ENCODE measurements at places on chromosomes 13 and 19. TPM values are rescaled to one million over a fixed set of nuclear protein-coding genes. Genes with fewer than 3 reads are reported as not detected.

Gene OR7C1
- not detected for total RNA-seq

Gene PSPN
- total RNA-seq = 2.7 TPM

Gene ZSCAN4
- total RNA-seq = not detected

DNA sequence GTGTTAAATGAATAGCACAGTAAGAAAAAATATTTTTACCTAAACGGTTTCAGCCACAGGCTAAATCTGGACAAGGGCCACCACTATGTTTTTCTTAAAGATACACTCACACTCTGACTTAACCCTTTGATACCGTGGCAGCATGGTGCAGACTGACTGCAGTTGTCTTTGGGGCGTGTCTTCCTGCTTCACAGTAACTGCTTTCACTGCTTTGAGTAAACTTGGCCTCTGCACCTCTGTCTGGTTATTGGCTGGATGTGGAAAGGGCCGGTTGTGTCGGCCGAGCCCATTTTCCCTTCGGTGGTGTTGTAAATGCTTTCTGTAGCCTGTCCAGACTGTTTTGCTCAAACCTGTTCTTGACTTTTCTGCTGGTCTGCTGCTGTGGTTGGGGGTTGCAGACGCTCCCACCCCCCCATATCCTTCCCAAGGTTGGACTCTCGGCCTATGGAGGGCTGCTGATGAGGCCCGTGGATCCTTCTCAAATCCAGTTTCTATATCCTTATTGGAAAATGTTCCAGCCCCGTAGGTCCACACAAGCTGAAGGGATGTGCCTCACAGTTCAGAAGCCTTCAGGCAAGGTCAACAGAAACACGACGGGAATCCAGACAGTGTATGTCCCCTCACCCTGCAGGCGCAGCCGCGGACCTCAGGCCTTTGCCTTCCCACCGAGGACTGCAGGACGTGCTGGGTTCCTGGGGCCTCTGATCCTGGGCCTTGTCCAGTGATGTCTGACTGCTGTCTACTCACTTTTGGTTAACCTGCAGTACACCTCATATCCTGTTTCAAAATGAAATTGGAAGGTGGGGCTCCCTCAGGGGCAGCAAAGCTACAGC lies 90.2 kb upstream of the RNF113B start:
- no peak for DNase-seq

GRCh38 chr19:10260141-10260584 lies 8.1 kb downstream of the MRPL4 start:
- no peak for DNase-seq

GRCh38 chr13:59166174-59166573 lies 997.6 kb downstream of the DIAPH3 start:
- DNase-seq = no peak

DNA sequence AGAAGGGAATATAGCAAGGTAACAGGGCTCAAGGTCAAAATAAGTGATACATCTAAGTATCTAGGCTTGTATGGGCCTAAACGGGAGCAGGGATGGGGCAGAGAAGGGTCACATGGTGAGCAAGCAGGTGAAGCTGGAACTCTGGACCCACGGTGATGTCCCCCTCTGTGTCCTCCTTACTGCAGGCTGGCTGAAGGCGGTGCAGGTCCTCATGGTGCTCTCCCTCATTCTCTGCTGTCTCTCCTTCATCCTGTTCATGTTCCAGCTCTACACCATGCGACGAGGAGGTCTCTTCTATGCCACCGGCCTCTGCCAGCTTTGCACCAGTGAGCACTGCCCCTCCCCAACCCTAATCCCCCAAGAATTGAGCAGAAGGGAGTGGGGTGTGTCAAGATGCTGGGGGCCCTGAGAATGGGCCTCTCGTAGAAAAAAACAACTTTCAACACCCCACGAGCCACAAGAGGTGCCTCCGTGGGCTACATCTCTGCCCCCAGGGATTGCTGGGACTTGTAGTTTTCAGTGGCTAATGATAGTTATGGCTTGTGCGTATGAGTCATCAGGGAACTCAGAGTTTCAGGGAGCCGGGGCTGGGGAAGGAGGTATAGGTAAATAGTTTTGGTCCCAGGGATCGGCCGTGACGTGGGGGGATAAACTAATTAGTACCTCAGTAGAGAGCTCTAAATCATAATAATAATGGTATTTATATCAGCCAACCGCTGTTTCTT lies 4.0 kb downstream of the EMP3 start:
- no peak for DNase-seq

DNA sequence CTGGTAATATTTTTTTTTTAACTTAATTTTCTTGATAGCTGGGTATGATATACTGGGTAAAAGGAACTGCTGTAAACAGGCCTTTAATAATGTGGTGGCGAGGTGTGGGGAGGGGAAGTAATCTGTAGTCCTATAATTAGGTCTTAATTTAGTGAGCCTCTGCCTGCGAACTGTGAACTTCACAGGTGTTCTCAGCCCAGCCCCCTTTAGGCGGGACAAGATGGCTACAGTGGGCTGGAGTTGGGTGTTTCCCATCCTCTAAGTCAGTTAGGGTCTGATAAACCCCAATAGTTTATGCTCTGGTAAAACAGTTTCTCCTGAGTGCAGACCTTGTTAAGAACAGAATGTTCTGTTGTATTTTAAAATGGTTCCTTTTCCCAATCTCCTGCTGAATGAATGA lies 97.6 kb upstream of the SERP2 start:
- no peak for DNase-seq

DNA sequence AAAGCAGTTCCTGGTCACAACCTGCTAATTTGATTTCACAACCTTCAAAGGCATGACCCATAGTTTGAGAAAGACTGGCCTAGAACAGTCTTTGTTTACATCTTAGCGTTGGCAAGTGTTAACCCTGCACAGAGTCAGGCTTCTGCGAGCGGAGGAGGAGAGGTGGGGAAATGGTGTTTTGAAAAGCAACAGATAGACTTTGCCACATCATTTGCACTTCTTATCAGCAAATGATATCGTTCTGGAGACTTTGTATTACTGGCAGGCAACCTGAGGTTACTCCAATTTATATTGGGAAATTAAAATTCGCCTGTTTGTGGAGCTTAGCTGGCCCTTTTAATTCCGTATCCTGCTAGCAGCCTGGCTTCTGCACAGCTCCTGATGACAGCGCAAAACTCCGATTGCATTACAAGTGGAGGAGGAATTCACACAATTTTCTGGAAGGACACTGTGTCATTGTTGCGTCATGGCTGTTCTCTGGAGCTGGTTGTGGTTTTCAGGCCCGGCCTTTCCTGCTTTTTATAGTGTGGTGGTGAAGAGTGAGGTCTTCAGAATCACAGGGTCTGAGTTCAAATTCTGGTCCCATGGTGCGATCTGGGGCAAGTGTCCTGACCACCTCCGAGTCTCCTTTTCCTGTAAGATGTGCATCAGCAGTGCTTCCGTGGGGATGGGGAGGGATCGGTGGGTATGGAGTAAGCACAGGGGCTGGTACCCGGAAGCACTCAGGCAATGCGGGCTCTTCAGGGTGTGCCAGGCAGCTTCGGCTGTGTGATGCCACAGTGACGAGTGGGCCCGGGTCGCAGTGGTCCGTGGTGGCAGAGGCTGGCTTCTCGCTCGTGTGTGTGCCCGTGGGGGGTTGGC lies 49.1 kb upstream of the EHD2 start:
- DNase-seq = no peak

DNA sequence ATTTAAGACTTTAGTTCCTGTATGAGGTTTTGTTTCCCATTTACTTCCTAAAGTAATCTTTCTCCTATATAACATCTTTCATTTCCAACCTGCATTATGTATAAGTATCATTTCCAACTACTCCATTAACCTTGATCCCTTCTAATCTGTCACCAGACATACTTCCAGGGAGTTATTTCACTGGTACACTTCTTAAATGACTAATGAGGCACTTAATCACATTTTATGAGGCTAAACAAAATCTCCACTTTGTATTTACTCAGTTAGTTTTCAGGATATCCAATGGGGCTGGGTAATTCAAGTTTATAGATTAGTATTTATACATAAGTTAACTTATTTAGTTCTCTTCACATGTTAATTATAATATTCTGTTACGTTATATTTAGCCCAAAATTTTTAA lies 634.7 kb downstream of the PCDH17 start:
- DNase-seq = no peak

DNA sequence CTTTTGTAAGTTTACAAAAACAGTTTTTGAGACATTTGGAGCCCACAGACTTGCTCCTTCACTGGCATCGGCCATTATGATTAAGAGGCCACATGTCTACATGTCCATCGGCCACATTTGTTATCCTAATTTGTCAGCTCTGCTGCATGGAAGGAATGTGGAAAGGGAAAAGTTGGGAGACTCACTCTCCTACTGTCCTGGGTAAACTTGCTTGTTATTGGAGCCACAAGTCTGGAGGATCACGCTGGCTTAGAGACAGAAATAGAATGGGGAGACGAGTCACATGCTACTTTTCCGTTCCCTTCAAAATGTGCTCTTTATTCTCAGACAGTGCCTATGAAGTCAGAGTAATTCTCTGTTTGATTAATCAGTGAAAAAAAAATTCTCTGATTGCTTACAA lies 741.2 kb upstream of the PCDH9 start:
- no peak for DNase-seq

All from activated naive CD8-positive, alpha-beta T cell treated with anti-CD3 and anti-CD28 coated beads, Interleukin-2, amount 10 ng/mL, durations not matched to agents 7 days and 5 days (primary cell).